Activated T-cell treated with anti-CD3 and anti-CD28 coated beads, Interleukin-2, amount 50 U/mL, for 24 hours (primary cell): ENCODE measurements at places on chromosomes 12 and 14.

DNA sequence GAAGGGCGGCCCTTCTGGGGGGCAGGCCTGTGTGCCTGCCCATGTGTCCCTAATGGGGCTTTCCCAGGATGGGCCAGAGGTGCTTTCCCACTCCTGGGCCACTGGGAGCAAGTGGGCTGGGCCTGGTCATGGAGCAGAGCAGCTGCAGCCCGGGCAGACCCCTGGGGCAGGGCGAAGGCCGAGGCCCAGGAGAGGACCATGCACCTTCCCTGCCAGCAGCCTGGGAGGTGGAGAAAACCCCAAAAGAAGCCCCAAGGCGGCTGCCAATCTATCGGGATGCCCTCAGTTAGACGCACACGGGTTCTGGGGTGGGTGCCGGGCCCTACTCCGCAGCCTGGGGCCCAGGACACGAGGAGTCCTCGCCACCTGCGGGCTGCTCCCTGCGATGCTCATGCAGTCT lies 16.1 kb upstream of the CRIP2 start:
- no peak for DNase-seq

- no peak for DNase-seq
These were observed 3.9 kb downstream of the LRRK2 start for GRCh38 chr12:40228727-40229126.

DNA sequence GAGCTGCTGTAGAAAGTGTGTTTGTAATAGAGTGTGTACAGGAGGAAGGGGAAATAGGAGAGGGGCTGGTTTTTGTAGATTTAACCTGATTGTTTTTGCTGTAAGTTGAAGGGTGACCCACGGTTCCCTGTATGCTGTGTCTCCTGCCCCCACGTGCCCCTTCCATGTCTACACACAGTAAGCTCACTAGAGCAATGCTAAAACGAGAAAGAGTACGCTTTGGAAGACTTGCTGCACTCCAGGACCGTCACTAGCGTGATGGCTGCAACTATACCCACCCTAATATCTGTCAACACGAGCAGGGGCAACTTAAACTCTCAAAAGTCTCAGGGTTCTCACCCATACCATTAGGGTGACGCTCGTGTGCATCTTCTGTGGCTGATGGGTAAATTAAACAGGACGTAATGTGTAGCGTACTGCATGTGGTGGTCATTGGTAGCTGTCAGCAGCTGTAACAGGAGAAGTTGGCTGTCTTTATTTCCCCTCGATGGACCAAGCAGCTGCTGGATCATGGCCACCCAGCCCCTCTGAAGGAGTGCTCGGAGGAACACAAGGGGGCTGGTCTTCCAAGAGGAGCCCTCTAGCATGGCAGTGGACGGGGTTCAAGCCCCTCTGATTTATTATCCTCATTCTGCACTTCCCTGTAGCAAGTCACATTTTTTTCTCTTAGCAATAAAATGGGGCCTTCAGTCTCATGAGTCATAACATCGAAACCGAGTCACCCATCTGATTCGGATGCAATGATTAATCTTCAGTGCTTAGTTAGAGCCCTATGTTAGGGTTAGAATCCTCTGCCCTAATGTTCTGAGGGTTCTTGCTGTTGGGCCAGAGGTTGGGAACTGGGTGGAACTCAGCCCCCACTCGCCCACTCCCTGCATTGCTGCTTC lies 14.0 kb downstream of the CCND2 start:
- peak; percentile 53 for DNase-seq

GRCh38 chr14:77790566-77791224 lies 9.2 kb upstream of the ADCK1 start:
- no peak for DNase-seq

DNA sequence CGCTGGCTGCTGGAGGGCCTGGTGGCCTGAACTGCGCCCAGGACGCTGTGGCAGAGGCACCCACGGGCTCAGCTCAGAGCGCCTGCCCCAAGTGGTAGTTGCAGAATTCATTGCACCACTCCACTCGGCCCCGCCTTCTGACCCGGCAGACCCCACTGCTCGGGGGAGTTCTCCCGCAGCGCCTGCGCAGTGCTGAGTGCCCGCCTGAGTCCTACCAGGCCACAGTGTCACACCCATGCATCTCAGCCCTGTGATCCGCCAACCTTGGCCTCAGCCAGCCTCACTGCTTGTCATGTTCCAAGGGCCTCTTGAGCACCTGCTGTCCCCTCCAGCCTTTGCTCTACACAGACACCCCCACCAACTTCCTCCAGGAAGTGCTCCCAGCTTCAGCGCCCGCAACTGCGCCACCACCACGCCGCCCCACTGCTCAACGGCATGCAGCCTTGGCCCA lies 12.2 kb downstream of the DEGS2 start:
- peak; percentile 78 for DNase-seq

DNA sequence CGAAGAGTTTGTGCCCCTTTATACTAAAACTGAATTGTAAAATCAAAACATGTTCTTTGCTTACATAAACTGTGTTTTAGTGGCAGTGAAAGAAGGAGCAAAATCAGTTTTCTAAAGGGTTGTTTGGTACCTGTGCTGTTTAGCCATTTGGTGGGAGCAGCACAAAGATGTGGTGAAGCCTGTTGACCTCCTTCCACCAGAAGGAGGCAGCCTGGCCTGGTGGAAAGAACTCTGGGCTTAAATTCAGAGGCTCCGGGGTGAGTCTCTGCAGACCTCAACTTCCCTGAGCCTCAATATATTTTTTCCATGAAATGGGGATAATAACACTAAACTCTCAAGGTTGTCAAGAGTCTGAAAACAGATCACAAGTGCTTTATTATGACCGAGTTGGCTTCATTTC lies 502.5 kb downstream of the VRK1 start:
- no peak for DNase-seq
